Muscle of back (tissue), 13 donors: ENCODE measurements at places on chromosomes 1 and 21.

DNA sequence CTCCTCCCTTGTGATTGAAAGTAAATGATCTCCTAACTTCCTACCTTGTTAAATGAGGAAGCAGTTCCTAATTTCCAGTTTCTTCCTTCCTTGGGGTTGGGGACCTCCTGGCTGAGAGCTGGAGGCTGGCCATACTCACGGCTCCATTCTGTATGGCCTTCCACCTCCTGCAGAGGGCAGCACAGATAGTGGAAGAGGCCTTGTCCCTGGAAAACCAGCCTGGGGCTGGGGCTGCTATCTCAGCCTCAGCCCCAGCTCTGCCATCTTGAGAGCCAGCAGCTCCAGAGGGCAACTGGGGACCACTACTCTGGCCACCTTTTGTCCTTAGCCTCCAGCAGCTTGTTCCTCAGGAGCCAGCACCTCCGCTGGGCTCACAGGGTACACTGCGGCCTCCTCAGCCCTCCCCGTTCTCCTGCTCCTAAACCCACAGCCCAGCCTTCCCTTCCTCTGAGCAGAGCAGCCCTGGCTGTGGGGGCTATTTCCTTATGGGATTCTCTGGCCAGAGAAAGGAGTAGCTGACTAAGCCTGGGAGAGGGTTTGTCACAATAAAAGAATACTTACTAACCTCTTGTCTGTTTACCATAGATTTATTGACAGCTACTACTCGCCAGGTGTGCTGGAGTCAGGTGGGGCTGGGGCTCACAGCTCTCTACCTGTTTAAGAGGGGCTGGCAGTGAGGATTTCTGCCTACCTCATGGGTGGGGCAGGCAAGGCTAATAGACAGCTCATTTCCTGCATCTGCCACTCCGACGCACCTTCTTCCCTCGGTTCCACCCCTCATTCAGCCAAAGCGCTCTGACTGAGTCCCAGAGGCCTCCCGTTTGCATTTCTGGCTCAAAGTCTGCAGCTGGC, 6.3 kb downstream of the TMEM234 start:
- DNase-seq = peak; percentile 49

GRCh38 chr1:230201445-230201844, 134.4 kb downstream of the GALNT2 start:
- no peak for DNase-seq

DNA sequence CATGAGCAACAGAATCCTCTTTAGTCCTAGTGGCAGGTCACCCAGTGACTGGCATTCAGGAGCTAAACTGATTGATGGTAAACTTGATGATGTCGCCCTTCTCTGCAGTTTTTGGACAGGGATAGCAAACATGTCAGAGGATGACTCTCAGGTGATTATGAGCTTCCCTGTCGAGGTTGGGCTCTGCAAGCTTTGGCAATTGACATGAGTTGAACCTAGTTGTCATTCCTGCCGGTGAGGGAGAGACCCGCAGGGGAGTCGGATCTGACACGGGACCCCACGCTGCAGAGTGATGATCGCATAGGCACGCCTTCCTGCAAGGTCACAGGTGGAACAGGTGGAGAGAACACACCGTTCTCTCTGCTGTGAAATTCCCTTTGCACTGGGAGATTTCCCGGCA, 438.0 kb upstream of the VAMP3 start:
- DNase-seq = no peak

GRCh38 chr1:236835491-236835890, 40.4 kb downstream of the MTR start:
- DNase-seq = peak; percentile 15

DNA sequence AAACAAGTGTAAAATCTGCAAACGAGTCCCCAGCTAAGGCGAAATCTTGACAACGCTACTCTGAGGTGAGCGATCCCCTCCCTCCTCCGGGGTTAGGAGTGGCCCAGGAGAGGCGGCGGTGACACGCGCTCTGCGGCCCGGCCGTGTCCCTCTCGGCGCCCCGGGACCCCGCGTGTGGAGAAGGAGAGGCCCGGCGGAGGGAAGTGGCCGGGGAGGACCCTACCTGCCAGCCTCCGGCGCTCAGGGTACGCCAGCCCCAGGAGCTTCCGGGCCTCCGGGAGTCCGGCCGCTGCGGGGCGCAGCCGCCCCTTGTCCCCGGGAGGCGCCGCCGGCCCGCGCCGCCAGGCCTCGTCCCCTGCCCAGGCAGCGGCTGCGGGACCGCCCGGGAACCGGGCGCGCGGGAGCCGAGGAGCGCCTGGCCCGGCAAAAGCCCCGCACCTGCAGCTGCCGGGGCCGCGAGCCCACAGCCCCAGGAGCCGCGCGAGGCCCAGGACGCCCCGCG, 543 bp downstream of the ABCB10 start:
- DNase-seq = peak; percentile 12

GRCh38 chr1:91856996-91857395, 29.0 kb downstream of the TGFBR3 start:
- DNase-seq = no peak

DNA sequence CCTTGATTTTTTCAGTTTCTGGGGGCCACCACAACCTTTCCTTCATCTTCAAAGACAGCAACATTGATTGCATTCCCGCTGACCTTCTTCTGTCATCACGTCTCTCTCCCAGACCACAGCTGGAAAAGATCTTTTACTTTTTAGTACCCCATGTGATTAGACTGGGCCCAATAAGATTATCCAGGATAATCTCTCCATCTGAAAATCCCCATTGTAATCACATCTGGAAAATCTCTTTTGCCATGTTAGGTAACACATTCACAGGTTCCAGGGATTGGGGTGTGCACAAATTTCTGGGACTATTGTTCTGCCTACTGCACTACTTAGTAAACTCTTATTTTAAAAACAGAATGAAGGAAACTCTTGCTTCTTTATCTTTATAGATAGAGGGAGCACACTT, 47.1 kb upstream of the INSL5 start:
- DNase-seq = no peak

DNA sequence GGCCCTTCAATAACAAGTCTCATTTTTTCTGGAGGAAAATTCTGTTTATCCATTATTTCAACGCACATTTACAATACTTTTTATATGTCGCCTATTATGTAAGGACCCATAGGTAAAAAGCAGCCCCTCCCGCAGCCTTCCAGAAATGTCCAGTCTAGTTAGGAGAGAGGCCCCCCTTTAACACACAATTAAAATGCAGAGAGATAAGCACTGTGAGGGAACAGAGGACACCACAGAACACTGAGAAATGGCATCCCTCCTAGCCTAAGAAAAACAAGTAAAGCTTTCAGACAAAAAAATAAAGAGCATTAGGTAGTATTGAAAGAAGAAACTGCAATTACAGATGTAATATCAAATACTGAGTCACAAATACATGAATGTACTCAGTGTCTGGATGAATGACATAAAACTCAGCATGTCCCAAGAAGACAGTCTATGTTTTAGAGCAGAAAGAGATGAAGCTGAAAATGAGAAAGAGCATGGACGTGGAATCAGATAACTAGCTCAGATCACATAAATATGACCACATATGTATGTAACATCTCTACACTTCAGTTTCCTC, 62.9 kb downstream of the DAB1 start:
- no peak for DNase-seq

GRCh38 chr1:48652334-48652733, 124.4 kb downstream of the BEND5 start:
- DNase-seq = no peak

- no peak for DNase-seq
Measured at GRCh38 chr1:171940368-171940767, 99.1 kb downstream of the DNM3 start.

GRCh38 chr1:38833146-38833545, 26.4 kb downstream of the RRAGC start:
- no peak for DNase-seq

DNA sequence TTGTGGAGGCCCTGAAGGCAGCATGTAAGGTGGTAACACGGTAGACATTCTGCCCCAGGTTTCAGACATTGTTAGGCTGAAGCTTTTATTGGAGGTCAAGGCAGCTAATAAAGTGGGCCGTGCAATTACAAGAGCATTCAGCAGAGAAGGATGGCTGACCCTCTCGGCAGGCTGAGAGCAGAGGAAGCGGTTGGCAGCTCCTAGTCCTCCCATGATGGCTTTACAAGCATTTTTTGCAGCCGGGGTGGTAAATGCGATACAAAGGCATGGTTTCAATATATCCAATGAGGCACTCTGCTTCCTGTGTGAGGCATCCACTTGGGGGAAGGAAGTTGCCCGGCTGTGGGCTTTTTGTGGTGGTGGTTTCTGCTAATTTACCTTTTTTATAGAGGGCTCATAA, 14.6 kb downstream of the KIF26B start:
- DNase-seq = no peak

GRCh38 chr1:199041173-199041914, 402.5 kb downstream of the PTPRC start:
- DNase-seq = no peak

DNA sequence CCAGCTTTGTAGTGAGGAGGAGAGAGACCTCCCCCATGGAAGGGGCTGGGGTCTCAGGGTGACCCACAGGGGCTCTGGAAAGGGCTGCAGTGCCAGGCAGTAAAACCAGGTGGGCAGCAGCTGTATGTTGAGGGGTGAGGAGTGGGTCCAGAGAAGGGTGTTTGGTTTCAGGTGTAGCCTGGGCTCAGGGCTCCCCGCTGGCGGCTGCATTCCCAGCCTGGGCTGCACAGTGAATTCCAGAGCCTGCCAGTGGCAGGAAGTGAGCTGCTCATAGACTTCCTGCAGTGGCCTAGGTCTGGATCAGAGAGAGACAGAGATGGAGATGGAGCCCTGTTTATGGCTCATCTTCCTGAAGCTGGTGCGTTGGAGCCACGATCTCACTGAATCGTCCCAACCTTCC, 356.4 kb downstream of the PTPRU start:
- DNase-seq = no peak

- no peak for DNase-seq
Measured at GRCh38 chr1:169874229-169874628, 19.5 kb downstream of the SCYL3 start.

GRCh38 chr1:38815903-38816627, 43.5 kb downstream of the RRAGC start:
- no peak for DNase-seq

- no peak for DNase-seq
Measured at GRCh38 chr1:221302810-221303209, 423.6 kb downstream of the HLX start.

DNA sequence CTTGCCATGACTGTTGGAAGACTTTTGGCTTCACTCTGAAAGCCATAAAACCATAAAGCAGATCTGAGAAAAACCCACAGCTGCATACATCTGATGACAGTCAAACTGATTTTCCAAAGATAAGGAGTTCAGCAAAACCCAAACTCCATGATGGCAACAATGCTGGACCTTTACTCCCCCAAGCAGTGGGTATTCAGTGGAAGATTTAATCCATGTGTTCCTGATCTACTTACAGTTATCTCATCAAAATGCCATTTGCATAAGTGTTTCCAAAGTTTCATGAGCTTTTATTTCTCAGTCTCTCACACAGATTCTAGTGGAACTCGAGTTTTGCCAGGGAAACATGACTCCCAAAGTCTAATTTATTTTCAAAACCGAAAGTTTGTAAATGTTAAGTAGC, 184.9 kb downstream of the ZC3H11B start:
- DNase-seq = peak; percentile 17

GRCh38 chr21:43936247-43936967, 71.4 kb downstream of the AGPAT3 start:
- DNase-seq = no peak

GRCh38 chr21:41438425-41439113, 12.5 kb downstream of the MX1 start:
- DNase-seq = no peak

- DNase-seq = no peak
Measured at GRCh38 chr1:5645929-5646328, 346.3 kb downstream of the NPHP4 start.

GRCh38 chr1:214106375-214106774, 118.6 kb downstream of the PROX1 start:
- no peak for DNase-seq

DNA sequence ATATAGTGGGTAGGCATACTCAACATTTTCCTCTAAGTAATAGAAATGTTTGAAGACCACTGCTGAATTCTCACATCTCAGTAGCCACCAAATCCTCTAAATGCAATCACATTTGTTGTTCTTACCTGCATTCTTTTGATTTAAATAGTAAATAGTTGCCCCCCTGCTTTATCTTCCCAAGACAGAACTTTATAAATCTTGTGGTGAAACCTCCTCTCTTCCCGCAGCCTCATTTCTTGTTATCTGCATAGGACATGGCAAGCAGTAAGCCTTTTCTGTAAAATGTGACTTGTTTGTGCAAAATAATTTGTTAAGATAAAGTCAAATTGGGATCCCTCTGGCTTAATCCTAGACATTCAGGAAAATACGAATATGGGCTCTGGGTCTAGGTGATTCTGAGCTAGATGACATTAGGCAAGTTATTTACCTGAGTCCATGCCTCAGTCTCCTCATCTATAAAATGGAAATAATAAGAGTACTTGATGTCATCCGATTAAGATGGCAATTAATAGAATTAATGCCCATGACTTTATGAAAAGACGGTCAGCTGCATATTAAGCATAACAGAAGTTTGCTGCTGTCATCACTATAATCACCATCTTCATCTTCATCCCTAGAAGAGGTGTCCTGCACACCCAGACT, 77.7 kb downstream of the LRRC8C start:
- no peak for DNase-seq

- no peak for DNase-seq
Measured at GRCh38 chr1:225879521-225880221, 2.5 kb downstream of the TMEM63A start.

DNA sequence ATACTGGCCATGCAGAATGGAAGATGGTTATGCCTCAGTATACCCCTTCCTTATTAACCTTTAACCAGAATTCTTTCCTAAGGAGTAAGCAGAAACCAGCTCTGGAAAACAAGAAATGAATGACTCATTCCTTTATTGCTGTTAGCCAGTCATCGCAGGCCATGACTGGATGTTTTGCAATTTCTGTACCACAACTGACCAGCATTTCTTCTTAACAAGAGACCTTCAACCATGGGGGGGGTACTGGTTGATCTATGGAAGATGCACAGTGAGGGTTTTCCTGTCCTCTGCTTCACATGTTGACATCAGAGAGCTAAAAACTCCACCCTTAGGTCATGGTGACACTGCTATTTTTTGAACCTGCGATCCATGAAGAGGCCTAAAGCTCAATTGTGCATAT, 28.0 kb upstream of the RNF2 start:
- DNase-seq = no peak

DNA sequence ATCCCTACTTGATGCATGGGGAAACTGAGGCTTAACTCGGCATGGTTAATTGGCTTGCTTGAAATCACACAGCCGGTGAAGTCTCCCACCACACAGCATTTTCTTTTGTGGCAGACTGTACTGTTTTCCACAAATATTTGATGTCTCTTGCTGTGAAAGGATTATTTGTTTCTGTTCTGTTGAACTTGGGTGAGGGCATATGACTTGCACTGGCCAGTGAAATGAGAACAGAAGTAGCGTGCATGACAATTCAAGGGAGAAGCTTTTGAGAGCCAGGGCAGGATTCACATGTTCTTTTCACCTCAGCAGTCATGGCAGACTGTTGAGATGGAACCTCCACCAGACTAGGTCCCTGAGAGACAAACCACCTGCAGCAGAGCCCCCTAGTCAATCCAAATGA, 11.7 kb upstream of the AK2 start:
- no peak for DNase-seq
